ENCODE measurements at places on chromosomes 7 and 10.

- no peak for DNase-seq
Measured at GRCh38 chr10:80518143-80518806, 19.4 kb upstream of the SH2D4B start.

GRCh38 chr7:75055830-75056772 is 17.5 kb downstream of the RCC1L start:
- no peak for DNase-seq

- DNase-seq, result no peak
Measured at GRCh38 chr10:25297466-25297865, 122.7 kb downstream of the GPR158 start.

DNA sequence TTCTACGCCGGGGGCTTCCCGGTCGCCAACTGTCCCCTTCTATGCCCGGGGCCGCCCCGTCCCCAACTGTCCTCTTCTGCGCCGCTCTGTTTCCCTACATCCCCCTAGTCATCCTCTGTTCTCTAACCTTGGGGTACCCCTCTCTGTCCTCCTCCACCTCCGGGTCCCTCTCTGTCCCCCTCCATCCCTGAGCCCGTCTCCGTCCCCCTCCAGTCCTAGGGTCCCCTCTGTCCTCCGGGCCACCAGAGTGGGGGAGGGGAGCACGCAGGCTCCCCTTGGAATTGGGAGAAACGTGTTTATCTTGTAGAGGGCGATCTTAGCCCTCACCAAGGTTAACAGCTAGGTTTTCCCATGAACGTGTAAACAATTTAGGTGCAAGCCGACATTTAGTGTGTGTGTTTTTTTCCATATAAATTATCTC is 852 bp upstream of the KLF6 start:
- DNase-seq, result no peak

DNA sequence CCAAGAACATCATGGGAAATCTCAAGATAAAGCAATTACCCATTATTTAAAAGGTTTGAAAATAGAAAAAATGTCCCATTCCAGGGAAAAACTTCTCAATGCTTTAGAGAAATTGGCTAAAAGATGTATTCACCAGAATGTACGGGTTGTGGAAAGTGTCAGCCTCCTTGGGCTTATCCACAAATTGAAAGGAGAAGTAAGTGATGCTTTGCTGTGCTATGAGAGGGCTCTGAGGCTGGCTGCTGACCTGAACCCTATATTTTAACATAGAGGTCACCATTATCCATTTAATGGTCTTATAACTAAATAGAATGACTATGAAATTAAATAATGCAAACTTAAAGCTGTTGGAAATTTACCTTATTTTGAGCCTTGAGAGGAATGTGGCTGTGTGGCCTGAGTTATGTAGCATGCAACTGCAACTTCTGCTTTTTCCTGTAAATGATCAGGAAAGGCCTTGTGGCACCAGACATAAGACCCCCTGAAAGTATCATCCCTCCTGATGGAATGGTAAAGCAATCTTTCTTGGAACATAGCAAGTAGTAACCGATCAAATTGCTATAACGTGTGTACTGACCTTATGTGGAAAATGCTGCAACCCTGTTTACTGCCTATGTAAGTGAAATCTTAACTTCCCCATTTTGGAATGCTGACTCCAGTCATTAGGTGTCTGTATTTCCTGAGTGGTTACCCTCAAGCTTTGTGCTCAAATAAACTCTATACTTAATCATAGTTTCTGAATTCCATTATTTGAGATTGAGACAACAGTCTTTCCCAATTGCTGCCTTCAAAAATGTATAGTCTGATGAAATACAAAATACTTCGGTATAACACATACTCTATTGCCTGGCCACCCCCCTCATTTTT is 6.9 kb downstream of the IFIT1B start:
- DNase-seq, result no peak

DNA sequence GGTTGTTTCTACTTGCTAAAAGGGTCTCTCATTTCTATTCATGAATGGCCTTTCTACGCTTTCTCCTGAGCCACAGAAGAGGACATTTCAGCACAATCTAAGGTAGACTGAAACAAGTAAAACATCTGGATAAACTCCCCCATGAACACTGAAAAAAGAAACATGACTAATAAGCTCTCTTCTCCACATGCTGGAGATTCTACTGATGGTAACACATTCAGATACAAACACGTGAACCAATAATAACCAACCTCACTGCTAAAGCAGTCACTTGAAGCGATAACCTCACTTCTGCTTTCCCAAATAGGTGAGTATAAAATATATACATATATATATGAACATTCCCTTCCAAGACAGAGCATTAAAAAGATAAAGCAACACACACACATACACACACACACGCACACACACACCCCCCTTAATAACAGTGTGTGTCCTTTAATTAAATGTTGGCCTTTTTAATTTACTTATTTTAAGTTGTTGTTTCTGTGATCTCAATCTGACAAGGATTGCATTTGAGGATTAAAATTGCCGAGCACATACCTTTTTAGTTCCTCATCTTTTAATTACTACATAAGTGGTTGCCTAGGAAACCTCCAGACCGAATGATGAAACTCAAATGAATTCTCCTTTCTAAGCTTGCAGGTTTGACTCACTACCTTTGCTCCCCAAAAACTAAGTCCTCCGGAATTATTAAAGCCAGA is 292.4 kb upstream of the KLF14 start:
- no peak for DNase-seq

- no peak for DNase-seq
Measured at GRCh38 chr7:6221340-6222319, 50.8 kb downstream of the CYTH3 start.

GRCh38 chr10:129101232-129101980 is 365.6 kb upstream of the MGMT start:
- DNase-seq, result no peak

DNA sequence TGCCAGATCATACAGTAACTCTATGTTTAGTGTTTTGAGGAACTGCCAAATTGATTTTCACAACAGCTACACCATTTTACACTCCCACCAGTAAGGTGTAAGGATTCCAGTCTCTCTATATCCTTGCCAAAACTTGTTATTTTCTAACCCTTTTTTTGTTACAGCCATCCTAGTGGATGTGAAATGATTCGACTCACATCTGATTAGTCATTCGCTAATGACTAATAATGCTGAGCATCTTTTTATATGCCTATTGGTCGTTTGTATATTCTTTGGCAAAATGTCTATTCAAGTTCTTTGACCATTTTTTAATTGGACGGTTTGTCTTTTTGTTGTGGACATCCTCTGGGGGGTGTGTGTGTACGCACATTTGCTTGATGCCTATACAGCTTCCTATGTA is 142.8 kb downstream of the DGKB start:
- DNase-seq, result no peak

DNA sequence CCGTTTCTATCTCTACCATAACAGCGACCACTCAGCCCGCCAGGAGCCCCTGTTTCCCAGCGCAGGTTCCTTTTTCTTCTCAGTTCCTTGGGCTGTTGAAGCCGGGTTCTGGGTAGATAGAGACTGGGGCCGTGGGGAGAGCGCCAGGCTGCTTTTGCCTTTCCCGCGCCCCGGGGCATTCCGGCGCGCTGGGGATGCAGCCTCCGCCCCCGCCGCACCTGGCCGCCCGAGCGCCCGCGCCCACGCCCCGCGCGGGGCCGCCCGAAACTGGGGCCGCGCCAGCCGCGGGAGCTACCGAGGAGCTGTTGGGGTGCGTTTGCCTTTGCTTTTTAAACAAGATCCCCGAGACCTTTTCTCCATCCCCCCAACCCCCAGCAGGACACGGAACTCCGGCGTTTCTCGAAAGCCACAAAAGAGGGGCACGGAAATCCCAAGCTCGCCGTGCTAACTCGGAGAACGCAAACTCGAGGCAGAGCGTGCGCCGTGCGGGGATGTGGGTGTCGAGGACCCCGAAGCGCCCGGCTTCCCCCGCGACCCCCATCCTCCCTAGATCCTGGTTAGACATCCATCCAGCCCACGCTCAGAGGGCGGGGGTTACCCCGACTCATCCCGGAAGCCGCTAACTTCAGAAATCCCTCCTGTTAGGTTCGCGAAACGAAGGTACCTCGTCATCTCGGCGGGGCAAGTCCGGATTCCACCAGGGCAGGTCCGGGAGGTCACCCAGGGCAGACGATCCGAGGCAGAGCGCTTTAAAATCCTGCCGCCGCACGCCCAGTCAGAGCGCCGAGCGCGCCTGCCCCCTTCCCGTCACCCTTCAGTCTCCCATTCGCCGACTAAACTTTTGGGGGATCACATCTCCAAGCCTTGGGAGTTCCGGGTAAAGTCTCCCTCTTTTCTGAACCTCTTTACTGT is 1.0 kb downstream of the GRM8 start:
- no peak for DNase-seq

GRCh38 chr10:30188556-30189237 is 129.3 kb upstream of the JCAD start:
- DNase-seq, result no peak

DNA sequence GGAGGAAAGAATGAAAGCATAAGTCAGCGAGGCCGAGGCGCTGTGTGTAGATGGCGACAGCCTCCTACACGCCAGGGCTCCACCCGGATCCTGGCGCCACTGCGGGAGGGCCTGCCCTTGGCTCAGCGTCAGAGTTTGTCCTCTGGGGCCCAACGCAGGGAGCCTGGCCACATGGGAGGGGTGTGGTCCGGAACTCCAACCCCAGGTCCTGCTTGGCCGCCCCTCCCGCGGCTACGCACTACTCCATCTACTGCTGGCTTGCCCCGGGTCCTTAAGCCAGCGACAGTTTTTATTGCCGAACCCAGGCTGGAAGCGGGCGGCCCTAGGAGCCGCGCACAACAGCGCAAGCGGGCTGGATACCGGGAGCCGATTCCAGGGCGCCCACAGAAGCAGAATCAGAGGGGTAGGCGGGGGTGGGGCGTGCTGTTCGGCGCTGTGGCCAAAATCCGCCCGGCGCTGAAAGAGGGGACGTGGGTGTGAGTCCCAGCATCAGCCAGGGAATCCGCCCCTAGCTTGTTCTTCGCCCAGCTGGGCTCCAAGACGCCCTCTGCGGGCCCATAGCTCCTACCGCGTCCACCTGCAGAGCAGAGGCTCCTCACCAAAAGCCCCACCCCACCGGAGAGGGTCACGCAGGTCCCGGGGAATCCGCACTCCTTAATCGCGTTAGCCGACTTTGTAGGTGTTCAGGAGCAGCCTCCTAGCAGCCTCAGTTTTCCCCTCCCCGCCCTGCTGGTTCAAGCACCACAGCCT is 4.5 kb downstream of the KAZALD1 start:
- DNase-seq, result peak; percentile 86

- DNase-seq, result no peak
Measured at GRCh38 chr7:34396437-34397064, 261.5 kb upstream of the NPSR1 start.

- DNase-seq, result no peak
Measured at GRCh38 chr7:120021085-120021484, 251.9 kb upstream of the KCND2 start.

DNA sequence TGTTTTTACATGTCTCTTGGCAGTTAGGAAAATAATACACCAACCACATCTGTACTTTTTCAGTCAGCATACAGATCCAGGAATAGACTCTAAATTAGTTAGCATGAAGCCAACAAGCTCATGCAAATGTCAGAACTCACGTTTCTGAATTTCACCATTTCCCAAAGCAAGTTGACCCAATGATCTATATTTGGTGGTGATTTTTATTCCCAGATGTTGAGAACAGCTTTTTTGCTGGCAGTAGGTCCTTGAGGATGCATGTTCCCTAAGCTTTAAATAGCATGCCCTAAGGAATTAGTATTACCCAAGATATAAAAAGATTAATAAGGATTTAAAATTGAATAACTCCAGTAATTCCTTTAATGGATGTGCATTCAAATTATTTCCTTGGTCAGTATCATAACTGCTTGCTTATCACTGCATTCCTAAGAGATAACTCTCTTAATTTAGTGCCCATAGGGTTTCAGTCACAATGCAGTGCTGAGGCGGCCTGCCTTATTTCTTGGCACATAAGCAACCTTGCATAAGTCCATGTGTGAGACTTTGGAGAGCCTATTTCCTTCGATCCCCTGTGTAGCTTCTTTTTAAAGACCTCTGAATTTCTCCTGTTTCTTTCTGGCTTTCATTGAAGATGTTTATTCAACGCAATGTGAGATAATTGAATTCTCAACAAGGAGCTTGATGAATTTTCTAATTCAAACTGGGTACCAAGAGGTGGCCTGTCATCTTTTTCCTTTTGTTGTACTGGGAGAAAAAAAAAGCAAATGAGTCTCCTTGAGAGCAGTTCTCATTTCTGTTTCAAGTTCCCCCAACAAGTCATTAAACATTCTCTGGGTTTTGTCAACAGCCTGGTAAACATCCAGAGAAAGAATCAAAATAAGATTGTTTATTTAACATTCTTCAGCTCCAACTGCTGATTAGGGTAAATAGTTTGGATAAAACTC is 135.3 kb upstream of the MEOX2 start:
- DNase-seq, result no peak

DNA sequence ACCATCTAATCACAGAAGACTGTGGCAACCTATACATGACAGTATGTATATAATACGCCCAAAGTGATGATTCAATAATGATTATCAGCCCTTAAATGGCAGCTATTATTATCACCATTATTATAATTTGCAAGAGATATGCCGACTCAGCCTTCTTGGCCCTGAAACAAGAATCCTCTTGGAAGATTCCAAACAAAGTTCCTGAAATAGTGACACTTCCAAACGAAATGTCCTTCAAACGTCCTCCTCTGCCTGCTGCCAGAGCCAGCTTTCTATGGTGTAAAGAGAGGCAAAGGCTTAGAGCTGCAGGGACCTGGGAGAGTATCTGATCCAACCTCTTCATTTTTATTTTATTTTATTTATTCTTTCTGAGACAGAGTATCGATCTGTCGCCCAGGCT is 36.0 kb downstream of the NRAP start:
- no peak for DNase-seq

DNA sequence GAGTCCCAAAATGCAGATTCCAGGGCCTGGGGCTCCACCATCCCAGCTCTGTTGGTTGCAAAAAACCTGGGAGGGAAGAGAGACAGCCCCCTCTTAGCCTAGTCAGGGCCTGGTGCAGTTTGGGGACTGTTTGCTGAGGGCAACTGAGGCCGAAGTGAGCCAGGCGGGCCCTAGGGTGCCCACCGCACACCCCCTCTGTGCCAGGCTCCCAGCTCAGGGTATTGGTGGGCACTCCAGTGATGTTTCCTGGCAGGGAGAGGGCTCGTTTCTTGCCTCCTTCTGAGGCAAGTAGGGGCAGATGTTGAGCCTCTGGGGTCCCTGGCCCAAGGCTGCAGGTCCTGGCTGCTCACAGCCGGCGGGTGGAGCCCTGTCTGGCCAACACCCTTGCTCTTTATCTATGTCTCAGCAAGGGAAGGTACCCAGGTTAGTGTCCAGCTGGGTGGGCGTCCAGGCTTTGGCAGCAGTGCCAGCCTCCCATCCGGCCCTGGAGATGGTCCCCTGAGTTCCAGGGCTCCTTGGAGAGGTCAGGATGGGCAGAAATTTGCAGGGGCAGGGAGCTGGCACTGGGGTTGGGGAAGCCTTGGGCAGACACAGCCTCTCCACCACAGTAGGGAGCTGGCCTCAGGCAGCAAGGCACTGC is 37.8 kb downstream of the KCTD7 start:
- DNase-seq, result no peak

DNA sequence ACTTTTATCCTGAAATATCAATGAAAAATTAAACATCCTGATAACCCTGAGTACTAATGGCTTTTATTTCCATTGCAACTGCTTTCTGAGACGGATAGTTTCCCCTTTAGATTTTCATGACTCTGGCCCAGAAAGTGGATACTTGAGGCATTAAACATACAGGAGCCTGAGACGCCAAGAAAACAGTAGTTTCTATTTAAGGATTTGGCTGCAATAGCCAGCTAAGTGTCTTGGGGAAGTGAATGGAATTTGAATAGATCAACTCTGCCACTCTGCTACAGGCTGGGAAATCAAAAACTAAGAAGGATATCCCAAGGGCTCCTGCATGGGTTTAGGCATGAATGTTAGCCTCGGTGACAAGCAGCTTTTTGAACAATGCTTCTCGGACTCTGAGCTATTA is 24.7 kb upstream of the GPAM start:
- no peak for DNase-seq

- DNase-seq, result no peak
Measured at GRCh38 chr10:124450012-124450782, at the start of gene NKX1-2. NKX1-2 (minus strand) TSS chr10:124450035; CDS start chr10:124449943, 92 bp downstream.

All from left cardiac atrium (tissue), 4 donors.